ENCODE measurements at places on chromosomes 5 and 9. TPM values are rescaled to one million over a fixed set of nuclear protein-coding genes. Genes with fewer than 3 reads are reported as not detected.

The SLC9A3 gene
- total RNA-seq: 0.51 TPM

DNA sequence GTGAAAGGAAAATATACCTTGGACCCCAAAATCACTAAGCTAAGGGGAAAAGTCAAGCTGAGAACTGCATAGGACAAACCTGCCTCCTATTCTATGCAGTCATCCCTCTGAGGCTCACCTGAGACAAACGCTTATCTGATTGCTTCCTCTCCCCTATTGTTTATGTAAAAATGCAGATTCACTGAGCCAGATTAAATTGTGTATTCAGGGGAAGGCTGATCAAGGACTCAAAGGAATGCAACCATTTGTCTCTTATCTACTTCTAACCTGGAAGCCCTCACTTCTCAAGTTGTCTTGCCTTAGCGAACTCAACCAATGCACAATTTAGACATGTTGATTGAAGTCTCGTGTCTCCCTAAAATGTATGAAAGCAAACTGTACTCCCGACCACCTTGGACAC is 13.3 kb downstream of the SPARC start:
- no peak for DNase-seq

- DNase-seq: no peak
Observed at GRCh38 chr5:143168921-143169810, 234.3 kb downstream of the NR3C1 start.

The PCDHA5 gene
- total RNA-seq: not detected

DNA sequence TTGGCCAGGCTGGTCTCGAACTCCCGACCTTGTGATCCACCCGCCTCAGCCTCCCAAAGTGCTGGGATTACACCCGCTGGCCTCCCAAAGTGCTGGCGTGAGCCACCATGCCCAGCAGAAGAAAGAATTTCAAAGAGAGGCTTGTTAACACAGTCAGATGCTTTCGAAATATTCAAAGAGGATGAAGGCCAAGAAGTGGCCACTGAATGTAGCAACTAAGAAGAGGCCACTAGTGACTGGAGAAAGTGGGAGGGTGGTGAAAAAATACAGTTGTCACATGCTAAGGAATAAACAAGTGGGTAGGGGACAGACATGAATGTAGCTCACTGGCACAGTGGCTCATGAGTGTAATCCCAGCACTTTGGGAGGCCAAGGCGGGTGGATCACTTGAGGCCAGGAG is 13.0 kb upstream of the TPM2 start:
- DNase-seq: no peak

DNA sequence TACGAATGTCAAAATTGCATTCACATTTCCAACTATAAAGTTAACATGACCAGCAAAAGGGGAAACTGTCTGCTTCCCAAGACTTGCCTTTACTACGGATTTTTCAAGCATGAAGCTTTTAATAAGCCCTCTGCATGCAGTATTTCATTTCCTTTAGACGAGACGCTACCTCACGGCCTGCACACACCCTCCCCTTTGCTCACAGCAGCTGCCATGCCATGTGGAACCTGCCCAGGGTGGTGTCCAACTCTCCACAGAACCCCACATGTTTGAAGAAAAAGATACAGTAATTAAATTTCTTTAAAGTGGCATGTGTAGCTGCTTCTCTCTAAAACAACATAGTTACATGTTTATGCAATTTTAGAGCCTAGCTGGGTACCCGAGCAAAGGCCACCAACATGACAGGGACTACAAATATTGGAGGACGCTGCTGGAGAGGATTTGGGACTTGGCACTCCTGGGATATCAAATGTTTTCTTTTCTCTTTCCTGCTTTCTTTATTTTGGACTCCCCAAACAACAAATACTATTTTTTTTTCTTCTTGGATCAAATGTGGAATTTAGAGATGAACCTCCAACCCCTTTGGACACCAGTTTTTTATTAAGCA is 256.9 kb upstream of the PCSK5 start:
- no peak for DNase-seq
